ENCODE measurements at places on chromosomes 1 and 21. TPM values are rescaled to one million over a fixed set of nuclear protein-coding genes. Genes with fewer than 3 reads are reported as not detected.
A peak's percentile ranks its signal among the peaks of the same experiment; 100 is the strongest.

RYR2 gene
- total RNA-seq: not detected

UBE2Q1 gene
- total RNA-seq: 28.6 TPM

ZBTB8A gene
- 10.6 TPM for total RNA-seq

OLIG2 gene
- not detected for total RNA-seq

RGSL1 gene
- total RNA-seq: not detected

FCGR1A gene
- not detected for total RNA-seq

DPH2 gene
- total RNA-seq: 10.3 TPM

FCAMR gene
- total RNA-seq: not detected

DNA sequence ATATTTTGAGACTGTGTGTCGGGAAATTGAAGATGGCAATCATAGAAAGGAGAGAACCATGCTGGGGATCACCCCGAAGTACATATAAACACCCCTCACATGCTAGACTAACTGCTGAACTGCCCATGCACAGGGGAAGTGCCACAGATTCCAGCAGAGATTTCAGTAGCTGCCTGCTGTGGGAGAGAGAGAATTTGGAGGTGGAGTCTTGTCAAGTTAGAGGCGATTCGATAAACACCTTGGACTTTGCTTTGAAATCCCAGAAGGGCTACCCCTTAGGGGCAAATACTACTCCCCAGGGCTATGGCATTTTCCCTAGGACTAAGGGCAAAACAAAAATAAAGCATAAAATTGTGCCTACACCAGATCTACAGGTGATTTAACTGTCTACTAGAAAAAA is 103.3 kb downstream of the PEX14 start:
- DNase-seq: no peak

GRCh38 chr1:108717774-108718316 is 5.1 kb downstream of the FNDC7 start:
- no peak for DNase-seq

GRCh38 chr1:199982606-199983005 is 44.9 kb upstream of the NR5A2 start:
- no peak for DNase-seq

GRCh38 chr1:180912801-180913565 is at the start of gene KIAA1614:
Gene KIAA1614, plus strand, starts transcription at chr1:180912897. Its CDS starts 347 bp downstream, at chr1:180913244.
- DNase-seq: peak; percentile 97

- no peak for DNase-seq
These were observed 182.8 kb downstream of the NRIP1 start for GRCh38 chr21:14881863-14882499.

DNA sequence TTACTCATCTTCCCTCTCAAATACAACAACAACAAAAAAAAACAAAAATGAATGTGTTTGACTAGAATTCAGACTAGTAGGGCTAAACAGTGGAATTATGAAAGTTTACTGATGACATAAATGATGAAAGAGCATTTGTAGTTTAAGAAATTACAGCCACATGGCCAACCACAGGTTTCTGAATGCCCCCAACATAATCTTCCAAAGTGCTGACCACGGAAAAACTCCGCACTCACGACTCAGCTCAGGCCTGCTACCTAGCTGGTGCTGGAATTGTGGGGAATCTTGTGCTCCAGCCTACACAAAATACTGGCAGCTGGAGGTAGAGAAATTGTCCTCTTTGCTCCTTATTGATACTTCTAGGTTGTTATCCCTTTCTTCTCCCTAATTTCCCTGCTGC is 23.6 kb upstream of the TBX15 start:
- no peak for DNase-seq

DNA sequence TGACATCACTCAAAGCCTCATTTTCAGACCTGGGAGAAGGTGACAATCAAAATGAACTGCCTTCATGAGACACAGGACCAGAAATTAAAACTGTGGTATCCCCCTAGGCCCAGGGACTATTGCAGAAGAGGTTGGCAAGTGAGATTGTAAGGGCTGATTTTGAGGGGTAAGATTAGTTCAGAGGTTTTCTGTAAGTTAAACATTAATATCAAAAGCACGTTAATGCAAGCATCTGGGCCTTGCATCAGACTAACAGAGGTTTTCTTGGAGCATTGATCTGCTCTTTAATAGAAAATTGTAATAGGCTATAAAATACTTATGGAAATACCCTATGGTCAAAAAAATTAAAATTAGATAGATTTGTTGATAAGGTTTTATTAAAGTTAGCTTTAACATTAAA is 14.6 kb upstream of the GBP4 start:
- DNase-seq: no peak

GRCh38 chr1:246139745-246140182 is 367.3 kb downstream of the SMYD3 start:
- peak; percentile 78 for DNase-seq

DNA sequence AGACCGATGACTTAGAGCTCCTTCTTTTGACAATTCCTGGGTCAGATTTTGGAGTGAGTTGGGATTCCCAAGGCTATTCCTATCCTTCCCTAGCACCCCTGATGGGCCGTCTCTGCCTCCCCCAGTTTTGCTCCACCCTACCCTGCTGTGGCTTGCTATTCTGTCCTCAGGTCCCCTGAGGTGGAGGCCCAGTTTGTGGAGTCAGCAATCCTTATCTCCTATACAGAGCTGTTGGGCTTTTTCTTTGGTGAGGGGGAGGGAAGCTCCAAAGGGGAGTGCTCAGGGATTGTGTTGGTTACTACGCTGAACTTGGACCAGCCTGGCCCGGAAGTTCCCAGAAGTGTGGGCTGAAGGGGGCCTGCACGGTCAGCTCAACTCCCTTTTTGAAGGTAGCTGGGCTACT is 7.6 kb downstream of the SESN2 start:
- DNase-seq: no peak

- DNase-seq: peak; percentile 61
These were observed 2.4 kb upstream of the C1orf116 start for GRCh38 chr1:207034998-207035397.

DNA sequence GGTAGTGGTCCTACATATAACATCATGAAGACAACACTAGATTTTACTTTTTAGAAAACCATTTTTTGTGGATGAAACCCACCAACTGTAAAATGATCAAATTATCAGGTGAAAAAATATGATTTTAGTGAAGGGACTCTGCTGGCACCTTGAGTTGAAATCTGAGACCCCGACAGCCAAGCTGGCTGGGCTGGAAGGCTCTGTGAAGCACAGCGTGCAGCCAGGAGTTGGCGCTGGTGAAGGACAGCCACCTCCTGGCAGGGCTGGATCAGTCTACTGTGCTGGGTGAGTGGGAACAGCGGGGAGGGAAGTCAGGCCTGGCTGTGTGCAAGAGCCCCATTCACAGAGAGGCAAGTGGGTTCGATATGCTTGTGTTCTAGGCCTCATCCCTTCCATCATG is 47.9 kb downstream of the DDAH1 start:
- no peak for DNase-seq

- DNase-seq: peak; percentile 65
These were observed 15.4 kb downstream of the SLC2A7 start for GRCh38 chr1:9010781-9011323.

DNA sequence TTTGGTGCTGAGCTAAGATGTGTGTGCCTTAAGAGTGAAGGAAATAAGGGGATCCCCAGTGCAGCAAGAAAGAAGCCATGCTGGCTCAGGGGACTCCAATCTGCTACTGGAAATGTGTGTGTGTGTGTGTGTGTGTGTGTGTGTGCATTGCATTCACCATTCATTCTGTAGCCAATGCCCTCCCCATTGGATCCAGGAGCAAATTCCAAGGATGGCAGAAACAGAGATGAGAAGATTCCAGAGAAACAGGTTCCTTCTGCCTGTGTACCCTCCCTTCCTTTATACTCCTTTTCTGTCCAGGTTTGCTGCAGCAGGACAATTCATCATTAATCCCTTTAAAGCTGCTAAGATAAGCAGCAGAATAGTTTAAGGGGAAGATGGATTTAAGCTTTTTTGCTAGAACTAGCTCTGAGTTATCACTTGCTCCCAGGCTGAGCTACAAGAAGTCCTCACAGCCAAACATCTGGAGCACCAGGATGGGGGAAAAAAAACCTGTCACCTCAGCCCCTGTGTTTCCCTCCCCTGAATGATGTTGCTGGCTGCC is 3.2 kb downstream of the SLC6A17 start:
- DNase-seq: peak; percentile 62

DNA sequence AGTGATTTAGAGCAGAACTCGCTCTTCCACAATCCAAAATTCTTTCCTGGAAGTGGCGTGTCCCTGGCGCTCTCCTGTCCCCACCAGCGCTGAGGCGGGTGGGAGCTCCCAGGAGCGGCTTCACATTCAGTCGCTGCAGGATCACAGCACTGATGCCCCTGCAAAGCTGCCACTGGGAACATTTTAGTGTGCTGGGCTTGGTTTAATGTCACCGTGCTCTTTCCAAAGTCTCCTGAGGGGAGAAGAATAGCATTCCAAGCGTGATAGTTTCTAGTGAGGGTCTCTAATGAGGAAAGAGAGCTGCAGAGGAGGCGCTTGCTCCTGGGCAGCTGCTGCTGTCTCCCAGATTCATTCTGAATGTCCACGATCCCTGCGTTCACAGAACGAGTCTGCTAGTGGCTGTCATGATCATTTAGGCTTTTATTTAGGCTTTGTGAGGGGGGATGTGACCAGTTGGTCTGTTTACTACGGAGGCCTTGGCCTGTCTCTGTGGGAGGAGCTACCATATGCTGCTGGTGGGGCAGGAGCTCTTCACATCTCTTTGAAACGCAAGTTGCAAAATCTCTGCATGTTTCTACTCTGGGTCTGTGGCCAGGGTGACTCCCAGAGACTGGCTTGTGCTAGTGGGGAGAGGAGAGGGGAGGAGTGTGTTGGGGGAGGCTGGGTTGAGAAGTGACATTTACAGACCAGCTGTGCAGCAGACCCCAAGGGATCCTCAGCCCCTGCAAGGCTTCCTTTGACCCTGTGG is 23.4 kb downstream of the OLFML3 start:
- peak; percentile 91 for DNase-seq

- peak; percentile 79 for DNase-seq
These were observed 10.1 kb upstream of the MEF2D start for GRCh38 chr1:156510709-156511108.

- peak; percentile 72 for DNase-seq
These were observed 33.9 kb upstream of the LBR start for GRCh38 chr1:225461533-225462428.

GRCh38 chr1:53145051-53145600 is 2.7 kb upstream of the SLC1A7 start:
- peak; percentile 19 for DNase-seq

DNA sequence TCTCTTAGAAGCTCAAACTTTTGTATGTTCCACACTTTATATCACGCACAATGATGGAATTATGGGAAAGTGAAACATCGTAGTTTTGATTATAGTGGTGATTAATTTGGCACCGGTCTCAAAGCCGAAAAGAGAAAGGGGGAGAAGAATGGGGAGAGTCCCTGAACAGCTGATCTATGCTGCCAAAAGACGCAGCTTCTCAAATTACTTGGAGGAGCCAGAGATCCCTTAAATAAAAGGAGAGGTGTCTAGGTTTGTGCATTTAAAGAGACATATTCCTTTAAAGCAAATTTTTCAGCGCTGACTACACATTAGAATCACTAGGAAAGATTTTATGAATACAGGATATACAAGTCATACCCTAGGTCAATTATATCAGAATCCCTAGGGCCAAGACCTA is 599.6 kb upstream of the ADAMTS5 start:
- DNase-seq: no peak
